Activated T-helper 1 cell treated with anti-CD3 and anti-CD28 coated beads, Interleukin-2, amount 50 U/mL, for 16 hours (primary cell): ENCODE measurements at places on chromosomes 11 and 22.

DNA sequence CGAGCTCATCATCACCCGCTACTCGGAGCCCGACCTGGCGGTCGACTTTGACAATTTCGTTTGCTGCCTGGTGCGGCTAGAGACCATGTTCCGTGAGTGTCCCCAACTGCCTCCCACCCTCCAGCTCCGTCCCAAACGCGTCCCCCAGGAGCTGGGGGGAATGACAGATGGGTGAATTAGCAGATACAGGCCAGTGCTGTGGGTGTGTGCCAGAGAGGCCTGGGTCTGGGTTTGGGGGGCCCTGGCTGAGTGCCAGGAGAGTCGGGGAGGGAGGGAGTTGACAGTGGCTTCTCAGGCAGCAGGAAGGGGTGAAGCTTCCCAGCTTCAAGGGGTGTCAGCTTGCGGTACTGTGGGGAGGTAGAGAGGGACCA is 28.6 kb downstream of the CAPN1 start:
- DNase-seq: no peak

GRCh38 chr11:11420191-11420898 is 67.3 kb upstream of the CSNK2A3 start:
- no peak for DNase-seq

DNA sequence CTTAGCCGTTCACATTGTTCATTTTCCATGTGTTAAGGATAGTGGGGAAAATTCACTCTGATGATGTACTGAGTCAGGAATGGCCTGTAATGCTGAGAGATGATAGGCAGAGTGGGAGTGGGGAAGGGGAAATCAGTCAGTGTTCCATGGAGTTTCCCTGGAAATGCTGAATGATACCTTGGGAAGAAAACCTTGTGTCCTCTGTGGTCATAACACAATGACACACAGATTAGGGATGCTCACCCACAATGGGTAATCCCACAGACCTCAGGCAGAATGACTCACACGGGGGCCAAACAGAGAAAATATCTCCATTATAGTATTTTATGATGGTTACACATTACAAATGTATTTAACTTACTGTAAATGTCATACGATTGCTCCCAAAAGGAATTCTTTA is 118.0 kb downstream of the SNX19 start:
- no peak for DNase-seq

DNA sequence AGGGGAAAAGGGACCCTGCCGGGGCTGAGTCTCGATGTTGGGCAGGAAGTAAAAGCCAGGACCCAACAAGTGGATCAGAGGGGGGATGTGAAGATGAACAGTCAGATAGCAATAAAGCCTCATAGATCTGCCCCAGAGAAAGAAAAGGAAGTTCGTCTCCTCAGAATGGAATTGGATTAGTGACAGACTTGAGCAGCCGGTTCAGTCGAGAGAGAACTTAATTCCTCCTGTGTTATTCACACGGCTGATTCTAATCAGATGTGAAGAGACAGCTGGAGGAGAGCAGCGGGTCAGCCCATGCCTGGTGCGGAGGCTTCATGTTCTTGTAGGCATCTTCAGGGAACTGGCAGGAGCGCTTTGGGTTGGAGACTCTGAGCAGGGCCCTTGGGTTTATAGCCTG is 29.3 kb upstream of the CABP7 start:
- no peak for DNase-seq

GRCh38 chr11:125364121-125364826 is 131.8 kb downstream of the FEZ1 start:
- DNase-seq: no peak

DNA sequence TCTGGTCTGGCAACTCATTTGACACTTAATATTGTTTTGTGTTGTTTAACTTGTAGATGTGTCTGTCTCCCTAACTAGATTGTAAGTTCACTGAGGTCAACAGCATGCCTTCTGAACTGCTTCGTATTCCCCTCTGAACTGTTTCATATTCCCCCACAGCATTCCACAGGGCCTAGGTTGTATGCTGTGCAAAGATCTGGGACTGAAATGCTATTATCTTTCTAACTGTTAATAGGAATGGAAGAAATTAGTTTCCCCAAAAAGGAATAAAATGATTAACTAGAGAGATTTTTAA is 38.2 kb downstream of the ZNRF3 start:
- no peak for DNase-seq

DNA sequence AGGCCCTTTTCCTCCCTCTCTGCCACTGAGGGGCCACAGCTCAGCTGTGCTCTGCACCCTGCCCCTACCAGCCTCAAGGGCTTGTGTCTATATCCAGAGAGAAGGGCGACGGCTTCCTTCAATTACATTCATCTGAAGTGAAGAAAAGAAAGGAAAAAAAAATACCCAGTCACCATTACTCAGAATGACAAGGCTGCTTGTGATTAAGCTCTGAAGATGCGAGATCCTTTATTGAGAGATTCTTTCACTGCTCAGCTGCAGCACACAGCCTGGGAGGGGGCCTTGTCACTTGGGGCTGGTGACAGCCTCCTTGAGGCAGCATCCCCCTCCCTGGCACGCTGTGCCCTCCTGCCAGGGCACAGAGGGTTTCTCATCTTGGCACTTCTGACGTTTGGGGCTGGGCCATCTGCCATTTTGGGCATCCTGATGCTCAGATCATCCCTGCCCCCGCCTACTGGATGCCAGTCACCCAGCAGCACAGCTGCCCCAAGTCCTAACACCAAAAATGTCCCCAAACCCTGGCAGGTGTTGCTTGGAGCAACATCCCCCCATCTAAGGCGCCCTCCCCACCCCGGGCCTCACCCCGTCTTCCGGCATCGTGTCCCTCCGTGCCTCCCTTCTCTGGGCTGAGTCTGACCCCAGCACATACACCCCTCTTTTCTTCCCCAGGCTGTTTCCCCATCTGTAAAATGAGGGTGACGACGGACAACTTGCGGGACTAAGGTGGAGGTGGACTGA is 1394.7 kb downstream of the BRD1 start:
- no peak for DNase-seq

- DNase-seq: no peak
Observed at GRCh38 chr22:46102752-46103151, 47.6 kb upstream of the PPARA start.

GRCh38 chr11:57399221-57399620 is 8.8 kb upstream of the PRG2 start:
- DNase-seq: no peak

DNA sequence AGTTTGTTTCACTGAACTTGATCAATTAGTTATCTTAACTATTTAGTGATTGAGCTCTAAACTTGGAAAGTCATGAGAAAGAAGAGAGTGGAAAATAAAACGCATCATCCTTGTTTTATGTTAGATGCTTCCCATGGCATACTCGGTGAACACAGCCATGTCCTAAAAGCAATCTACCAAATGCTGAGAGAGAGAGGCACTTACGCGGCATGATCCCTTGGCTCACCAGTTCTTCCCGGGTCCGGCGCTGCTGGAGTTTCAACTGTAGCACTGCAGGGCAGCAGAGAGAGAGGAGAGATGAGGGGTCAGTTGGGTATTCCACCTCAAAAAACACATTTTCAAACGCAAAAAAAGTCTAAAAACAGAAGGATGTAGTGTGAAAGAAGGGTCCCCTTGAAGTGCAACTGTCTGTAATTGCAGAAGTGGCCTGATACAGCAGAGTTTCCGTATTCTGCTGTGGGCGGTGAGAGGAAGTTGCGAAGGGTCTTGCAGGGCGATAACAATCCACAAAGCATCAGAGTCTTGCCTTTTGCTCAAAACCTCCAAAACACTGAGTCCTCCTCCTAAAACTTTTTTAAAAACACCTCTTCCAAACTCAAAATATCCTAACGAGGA is 92.7 kb downstream of the SGSM3 start:
- DNase-seq: peak; percentile 10

DNA sequence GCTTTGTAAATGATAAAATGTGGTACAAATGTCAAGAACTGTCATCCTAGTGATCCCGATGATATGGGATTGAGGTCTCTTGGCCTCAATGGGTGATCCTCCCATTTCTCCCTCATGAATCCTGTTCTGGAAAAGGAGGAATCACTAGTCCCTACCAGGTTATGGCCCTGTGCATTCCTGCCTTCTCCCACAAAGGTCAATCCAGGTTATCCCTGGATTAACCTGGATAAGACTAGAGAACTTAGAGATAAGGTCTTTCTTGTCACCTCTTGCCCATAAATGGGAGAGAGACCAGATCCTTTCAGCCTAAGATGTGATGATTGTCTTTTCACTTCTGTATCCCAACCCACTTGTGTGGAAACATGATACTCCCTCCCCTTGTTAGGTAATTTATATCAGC is 396.7 kb downstream of the BUD13 start:
- no peak for DNase-seq

GRCh38 chr11:101096036-101096704 is 33.4 kb downstream of the PGR start:
- no peak for DNase-seq

DNA sequence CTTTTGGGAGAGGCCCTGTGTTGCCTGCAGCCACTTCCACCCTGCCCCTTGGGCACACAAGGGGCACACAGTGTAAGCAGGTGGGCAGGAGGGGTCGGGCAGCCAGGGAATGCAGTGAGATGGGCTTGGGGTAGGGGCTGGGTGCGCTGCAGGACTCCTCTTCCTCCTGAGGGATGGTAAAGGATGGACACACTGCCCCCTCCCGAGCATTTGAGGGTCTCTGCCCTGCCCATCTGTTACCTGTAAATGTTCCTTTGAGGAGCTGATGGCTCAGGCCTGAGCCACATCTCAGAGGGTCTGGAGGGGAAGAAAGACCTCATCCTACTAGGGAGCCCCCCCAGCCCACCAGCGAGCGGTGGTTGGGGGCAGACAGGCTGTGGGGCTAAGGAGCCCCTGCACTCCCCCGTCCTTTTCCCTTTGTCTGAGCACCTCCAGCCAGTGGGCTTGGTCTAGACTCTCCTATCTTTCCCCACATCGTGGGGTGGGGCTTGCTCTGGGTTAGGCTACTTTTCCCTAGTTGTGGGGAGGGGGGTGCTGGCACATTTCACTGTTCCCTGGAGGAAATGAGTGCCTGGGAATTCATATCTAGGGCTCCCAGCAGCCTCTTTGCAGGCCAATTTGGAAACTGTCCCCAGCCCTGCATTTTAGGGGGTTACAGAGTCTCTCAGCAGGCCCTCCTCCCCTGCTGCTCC is 1.7 kb upstream of the TSSC4 start:
- DNase-seq: no peak

- no peak for DNase-seq
Observed at GRCh38 chr11:31657091-31657490, 147.5 kb downstream of the ELP4 start.
